Activated CD4-positive, alpha-beta T cell treated with anti-CD3 and anti-CD28 coated beads, Interleukin-2, amount 50 U/mL, for 1 hour (primary cell): ENCODE measurements at places on chromosomes 1 and 21.

- no peak for DNase-seq
These were observed at the start of gene ANGPTL1 for GRCh38 chr1:178870944-178871343. ANGPTL1 (minus strand) TSS chr1:178871077; CDS start chr1:178865776, 5,301 bp downstream.

DNA sequence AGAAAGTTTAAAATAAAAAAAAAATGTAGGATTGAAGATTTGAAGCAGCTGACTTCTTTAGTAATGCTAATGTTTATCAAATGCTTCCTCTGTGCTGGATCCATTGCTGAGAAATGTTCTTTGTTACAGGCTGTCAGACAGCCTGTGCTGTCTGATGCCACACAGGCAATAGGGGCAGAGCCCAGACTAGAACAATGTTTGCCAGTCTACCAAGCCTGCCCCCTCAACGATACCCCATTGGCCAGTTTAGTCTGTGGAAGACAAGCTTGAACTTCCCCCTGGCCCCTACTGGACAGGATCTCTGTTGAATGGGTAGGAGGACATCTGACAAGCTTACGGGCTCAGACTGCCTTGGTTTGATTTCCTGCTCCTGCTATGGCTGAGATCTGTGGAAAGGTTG lies 79.4 kb downstream of the PAPPA2 start:
- no peak for DNase-seq

DNA sequence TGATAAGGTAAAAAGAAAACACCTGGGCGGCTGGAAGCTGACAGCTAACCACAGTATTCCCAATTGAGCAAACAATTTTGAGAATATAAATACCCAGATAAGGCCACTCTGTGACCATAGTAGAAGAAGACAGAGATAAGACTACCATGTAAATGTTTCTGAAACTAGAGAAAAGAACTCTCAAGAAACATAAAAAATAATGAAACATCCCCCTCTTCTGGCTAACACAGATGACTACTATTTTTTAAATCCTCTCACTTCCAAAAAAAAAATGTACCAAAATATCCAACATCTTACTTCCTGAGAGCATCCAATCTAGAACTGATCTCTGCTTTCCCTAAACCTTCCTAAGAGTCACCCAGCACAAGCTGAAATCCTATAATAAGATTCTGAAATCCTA lies 125.9 kb downstream of the HFM1 start:
- DNase-seq, result no peak

- DNase-seq, result no peak
These were observed 1.2 kb downstream of the LMX1A start for GRCh38 chr1:165355139-165355976.

GRCh38 chr21:33747420-33747819 lies 105.1 kb downstream of the ITSN1 start:
- no peak for DNase-seq

GRCh38 chr1:116001739-116002487 lies 25.6 kb downstream of the SLC22A15 start:
- DNase-seq, result no peak

DNA sequence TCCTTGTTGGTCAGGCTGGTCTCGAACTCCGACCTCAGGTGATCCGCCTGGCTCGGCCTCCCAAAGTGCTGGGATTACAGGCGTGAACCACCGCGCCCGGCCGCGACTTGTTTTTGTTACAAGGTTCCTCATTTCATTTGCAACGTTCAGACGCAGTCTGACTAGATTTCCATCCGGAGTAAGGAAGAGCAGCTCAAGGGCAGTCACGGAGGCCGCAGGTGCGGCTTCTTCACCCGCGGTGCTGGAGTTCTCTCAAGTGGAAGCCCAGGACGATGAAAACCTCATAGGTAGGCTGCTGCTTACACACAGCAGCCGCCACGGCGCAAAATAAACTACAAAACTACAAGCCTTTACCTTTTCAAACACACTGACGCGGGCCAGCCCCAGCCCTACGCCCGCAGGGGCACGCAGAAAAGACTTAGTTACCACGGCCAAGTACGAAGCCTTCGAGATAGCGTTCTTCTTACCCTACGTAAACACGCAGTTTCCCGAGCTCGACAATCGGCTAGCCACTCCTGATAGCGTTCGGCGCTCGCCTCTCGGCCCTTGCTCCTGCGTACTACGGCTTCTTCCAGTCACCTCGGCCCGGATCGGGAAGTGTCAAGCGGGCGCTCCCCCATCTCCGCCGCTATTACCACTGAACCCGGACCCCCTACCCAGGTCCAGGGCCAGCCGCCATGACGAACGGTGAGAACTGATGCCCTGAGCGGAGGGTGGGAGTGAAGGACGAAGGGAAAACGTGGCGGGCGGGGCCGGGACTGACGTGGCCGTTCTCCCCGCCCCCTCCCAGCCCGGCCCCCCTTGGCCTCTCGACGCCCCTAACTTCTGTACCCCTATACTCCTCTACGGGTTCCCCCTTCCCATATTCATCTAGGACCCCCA lies at the start of gene TMEM167B:
Gene TMEM167B (plus strand): TSS at position 569 of the 882 bp plus-strand sequence. CDS start 109 bp downstream, at position 678.
- DNase-seq, result peak; percentile 84

DNA sequence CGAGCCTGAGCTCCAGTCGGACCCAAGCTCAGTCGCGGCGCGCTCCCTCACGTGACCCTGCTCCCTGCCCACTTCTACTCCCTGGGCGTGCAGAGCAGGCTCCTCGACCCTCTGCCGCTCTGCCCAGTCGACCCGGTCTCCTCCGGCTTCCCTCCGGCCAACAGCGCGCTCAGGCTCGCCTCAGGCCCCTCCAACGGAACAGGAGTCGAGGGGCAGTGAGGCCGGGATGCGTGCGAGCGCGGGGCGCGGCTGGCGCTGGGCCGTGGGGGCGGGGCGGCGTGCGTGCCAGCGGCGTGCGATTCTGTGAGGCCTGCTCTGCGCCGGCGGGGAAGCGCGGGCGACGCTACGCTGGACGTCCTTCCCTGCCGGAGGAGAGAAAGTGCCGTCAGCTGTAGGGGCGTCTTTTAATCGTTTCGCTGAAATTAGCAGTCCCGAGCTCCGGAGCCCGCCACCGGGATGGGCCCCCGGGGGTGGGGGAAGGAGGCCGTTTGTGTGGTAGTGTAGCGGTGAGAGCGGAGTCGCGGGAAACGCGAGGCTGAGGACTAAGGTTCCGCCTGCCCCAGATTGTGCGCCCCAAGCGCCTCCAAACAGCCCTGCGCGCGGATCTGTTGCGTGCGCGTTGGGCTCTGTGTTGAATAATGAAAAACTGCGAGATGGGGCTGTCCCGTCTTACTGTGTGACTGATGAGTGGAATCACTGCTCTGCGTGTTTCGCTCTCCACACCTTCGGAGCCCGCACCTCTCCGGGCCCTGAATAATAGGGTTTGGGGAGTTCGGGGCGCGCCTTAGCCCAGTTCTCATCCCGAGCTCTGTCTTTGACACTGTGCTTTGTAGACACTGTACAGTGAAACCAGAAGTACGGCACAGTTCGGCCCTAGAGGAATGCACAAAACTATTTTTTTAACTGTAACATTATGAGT lies at the start of gene ACBD6:
Gene ACBD6 (minus strand): TSS at position 217 of the 919 bp plus-strand sequence. CDS start 311 bp downstream, outside the sequence.
- peak; percentile 84 for DNase-seq

DNA sequence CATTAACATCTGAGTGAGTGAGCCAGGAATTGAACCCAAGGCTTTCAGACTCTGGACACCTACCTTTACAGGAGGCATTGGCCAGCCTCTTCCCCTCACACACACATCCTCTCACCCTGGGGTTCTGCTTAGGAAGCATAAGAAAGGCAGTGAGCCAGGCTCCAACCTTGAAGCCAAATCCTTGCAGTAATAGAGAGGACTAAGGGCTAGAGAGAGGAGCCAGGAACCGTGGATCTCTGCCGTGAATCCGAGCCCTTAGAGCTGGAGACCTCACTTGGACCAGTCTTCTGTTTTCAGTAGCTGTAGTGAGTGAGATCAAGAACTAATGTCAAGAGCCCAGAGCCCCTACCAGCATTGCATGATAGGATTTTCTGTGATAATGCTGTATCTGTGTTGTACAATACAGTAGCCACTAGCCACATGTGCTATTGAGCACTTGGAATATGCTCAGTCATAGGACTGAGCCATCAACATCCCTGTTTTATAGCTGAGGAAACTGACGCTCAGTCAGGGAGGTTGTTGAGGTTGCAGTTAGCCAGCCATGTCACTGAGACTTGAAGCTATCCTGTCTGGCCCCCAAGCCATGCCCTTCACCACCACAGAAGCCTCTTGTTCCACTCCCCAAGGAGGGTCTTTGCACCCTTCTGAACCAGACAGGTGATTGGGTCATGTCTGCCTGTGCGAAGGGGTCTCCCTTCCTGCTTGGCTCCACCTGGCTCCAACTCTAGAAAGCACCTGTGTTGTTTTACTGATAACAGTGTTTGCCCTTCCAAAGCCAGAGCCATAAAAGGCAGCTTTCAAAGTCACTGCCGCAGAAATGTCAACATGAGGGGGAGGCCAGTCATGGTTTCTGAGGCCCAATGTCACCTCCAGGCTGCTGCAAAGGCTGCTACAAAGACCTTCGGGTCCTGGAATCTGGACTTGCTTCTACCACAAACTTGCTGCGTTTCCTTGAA lies 101.1 kb upstream of the JUN start:
- no peak for DNase-seq

GRCh38 chr1:223771814-223772770 lies 59.8 kb downstream of the CAPN2 start:
- DNase-seq, result no peak

DNA sequence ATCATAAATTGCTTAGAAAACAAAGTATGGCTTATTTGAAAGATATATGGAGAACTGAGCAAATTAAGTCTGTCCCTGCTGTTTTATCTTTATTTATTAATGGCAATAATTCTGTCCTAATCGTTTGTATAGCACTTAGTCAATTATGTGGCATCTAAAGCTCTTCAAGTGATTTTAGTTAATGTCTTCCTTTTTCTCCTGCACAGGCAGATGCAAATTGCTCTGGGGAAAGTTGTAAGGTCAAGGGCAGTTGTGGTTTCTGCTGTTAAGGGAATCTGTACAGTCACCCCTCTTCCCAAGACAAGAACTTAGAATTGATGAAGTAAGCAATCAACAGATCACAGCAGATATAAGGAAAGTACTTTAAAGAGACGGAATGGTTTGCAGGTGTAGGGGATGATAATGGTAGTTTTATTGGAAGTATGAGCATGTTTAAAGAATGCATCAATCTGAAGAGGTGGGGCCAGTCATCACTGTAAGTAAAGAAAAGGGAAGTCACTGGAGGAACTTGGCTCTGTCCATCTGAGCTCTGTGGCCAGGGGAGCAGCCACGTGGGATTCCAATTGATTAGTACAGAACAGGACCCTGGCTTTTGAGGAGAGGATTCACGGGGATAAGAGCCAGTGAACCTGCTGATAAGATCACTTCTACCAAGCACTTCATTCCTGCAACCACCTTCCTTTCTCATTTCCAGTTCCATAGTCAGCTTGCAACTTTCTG lies 116.0 kb upstream of the KCNJ6 start:
- no peak for DNase-seq
